ENCODE measurements at places on chromosomes 2 and 18. TPM values are rescaled to one million over a fixed set of nuclear protein-coding genes. Genes with fewer than 3 reads are reported as not detected.

WDR43 gene
- total RNA-seq = 59.1 TPM

TWIST2 gene
- total RNA-seq = not detected

PCARE gene
- not detected for total RNA-seq

UPP2 gene
- total RNA-seq = not detected

FSHR gene
- not detected for total RNA-seq

FLACC1 gene
- 0.84 TPM for total RNA-seq

TGFA gene
- total RNA-seq = 22.6 TPM

PRSS56 gene
- total RNA-seq = not detected

CWC22 gene
- total RNA-seq = 24.0 TPM

DYSF gene
- total RNA-seq = 145 TPM

TMEFF2 gene
- 0.05 TPM for total RNA-seq

MATN3 gene
- 1.3 TPM for total RNA-seq

HRH4 gene
- total RNA-seq = 0.19 TPM

CAVIN2 gene
- total RNA-seq = 571 TPM

LRATD1 gene
- 2.4 TPM for total RNA-seq

HJURP gene
- total RNA-seq = 10.4 TPM

Data from dermis blood vessel endothelial cell (primary cell).